Stimulated activated CD4-positive, alpha-beta T cell treated with anti-CD3 and anti-CD28 coated beads, Interleukin-12 subunit alpha, Interleukin-12 subunit beta, amount 100 ng/mL, for 48 hours (primary cell): ENCODE measurements at places on chromosomes 11 and 22.

GRCh38 chr11:121318848-121319834, 26.6 kb downstream of the SC5D start:
- no peak for DNase-seq

GRCh38 chr11:85831050-85831449, 20.1 kb upstream of the SYTL2 start:
- no peak for DNase-seq

GRCh38 chr11:94732617-94733281, 35.4 kb upstream of the AMOTL1 start:
- DNase-seq: no peak

DNA sequence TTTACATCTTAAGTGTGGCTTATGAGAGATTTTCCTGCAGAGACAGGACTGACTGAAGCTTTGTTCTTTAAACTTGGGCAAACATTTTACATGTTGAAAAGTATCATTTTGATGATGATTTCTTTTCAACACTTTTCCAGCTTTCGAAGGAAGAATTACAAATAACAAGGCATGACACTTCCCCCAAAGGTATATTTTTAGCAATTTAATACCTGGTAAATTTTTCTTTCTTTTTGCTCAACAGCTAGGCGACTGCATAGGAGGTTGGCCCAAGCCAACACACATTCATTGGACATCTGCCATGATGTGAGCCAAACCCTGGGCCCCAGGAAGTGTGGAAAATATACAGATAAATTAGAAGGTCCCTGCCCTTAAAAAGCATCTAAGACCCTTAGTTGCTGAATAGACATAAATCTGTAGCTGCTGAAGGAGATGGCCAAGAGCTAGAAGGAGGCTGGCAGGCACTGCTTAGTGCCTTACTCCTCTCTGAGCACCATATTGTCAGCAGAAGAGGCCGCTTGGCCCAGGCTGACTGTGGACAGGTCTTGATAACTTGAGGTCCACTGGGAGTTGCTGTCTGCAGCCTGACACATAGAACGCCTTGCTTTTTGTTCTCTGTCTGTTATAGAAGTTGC, 53.3 kb upstream of the CD44 start:
- no peak for DNase-seq

GRCh38 chr22:27170491-27170890, 513.1 kb downstream of the MIAT start:
- DNase-seq: no peak

GRCh38 chr11:76631566-76632308, 38.8 kb downstream of the LRRC32 start:
- DNase-seq: no peak

- DNase-seq: no peak
Observed at GRCh38 chr11:82995754-82996398, 75.8 kb downstream of the RAB30 start.

GRCh38 chr11:126612671-126613070, 257.2 kb downstream of the ST3GAL4 start:
- DNase-seq: no peak
